Liver (tissue), 10 donors: ENCODE measurements at places on chromosomes 7 and 10. TPM values are rescaled to one million over a fixed set of nuclear protein-coding genes. Genes with fewer than 3 reads are reported as not detected.

GRCh38 chr7:106332201-106332600, 47.4 kb upstream of the NAMPT start:
- DNase-seq: no peak

GRCh38 chr7:133053321-133053891, 28.5 kb downstream of the CHCHD3 start:
- DNase-seq: no peak

- no peak for DNase-seq
These were observed at the start of gene LLCFC1 for GRCh38 chr7:142939226-142939910. TSS of gene LLCFC1 (plus strand) at chr7:142939484. CDS start at chr7:142939622, 138 bp downstream.

Gene HHEX
- 33.5 TPM for polyA plus RNA-seq

DNA sequence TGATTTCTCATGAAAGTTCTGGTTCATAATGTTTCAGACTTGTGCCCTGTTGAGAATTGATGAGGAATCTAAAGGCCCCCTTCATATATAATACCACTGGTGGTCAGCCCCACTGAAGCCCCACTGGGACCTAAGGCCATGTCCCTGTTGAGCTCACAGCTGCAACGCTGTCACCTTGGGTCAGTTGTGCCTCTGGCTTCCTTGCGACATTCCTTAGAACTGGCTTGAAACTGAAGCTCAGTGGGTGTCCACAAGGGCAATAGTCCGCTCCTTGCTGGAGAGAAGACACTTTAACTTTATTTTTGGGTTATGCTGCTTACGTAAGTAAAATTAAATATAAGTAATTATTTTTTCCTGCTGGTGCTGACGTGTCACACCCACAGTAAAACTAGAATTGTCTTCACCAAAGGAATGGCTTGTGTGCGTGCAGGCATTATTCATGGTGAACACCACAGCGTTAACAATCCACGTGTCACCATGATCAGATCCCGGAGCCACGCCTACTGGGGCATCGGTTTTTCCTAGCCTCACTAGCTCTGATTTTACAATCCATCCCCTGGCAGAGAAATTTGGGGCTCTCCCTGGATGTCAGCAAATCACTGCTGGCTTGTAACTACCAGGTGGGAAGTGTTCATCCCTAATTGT, 66.5 kb downstream of the BICC1 start:
- no peak for DNase-seq

- DNase-seq: no peak
These were observed 29.5 kb downstream of the PAX2 start for GRCh38 chr10:100774876-100775275.

DNA sequence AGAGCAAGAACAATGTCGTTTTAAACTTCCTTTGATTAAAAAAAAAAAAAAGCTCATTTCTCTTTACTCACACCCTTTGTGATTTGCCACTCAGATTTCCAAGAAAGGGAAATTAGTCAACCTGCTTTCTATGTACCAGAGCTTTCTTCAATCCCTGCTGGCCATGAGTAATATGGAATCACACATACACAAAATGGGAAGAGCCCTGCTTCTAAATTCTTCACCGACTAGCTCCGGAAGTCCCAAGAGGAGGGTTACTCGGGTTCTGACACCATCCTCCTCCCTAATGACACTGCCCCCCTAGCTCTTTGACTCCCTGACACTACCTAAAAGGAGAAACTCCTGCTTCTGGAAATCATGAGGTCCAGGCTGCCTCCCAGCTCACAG, 81.8 kb upstream of the SFMBT2 start:
- no peak for DNase-seq

GRCh38 chr10:34655286-34656170, 159.6 kb downstream of the PARD3 start:
- DNase-seq: peak; percentile 45

Gene NACAD
- 0.14 TPM for polyA plus RNA-seq

Gene SLC26A4
- not detected for polyA plus RNA-seq

GRCh38 chr7:155300641-155301452, 3.2 kb downstream of the INSIG1 start:
- no peak for DNase-seq

Gene NEBL
- 0.32 TPM for polyA plus RNA-seq

- no peak for DNase-seq
These were observed 10.8 kb downstream of the SEMA3A start for GRCh38 chr7:84183741-84184140.

Gene CTAGE15
- 0.14 TPM for polyA plus RNA-seq

GRCh38 chr7:135147341-135147898, 452 bp upstream of the TMEM140 start:
- peak; percentile 34 for DNase-seq

GRCh38 chr7:81447351-81447952, 322.4 kb downstream of the HGF start:
- no peak for DNase-seq

- DNase-seq: no peak
These were observed 282.0 kb upstream of the ADARB2 start for GRCh38 chr10:2019281-2019680.

Gene PDSS1
- polyA plus RNA-seq: 7.6 TPM

- no peak for DNase-seq
These were observed 7.4 kb downstream of the YWHAG start for GRCh38 chr7:76351372-76351771.

- no peak for DNase-seq
These were observed 106.9 kb downstream of the COL28A1 start for GRCh38 chr7:7428806-7429205.

Gene MBL2
- polyA plus RNA-seq: 80.8 TPM

Gene HMX2
- polyA plus RNA-seq: not detected

Gene PVRIG
- 0.81 TPM for polyA plus RNA-seq

GRCh38 chr10:11213137-11213536, 195.5 kb downstream of the CELF2 start:
- no peak for DNase-seq

DNA sequence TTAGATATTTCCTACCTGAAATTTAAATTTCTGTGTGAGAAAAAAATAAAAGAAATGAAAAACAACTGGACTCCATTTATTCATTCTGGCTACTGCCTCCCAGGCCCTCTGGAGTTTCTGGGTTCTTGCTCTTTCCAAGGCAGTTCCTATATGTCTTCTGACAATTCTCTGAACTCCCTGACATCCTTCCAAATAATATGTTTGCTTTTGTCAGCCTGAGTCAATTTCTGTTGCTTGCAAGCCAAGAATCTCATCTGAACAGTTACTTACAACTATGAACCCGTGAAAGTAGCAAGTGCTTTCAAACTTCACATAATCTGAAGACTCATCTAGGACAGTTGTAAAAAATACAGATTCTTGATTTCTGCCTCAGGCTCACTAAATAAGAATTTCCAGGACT, 216.7 kb upstream of the NPVF start:
- DNase-seq: no peak

DNA sequence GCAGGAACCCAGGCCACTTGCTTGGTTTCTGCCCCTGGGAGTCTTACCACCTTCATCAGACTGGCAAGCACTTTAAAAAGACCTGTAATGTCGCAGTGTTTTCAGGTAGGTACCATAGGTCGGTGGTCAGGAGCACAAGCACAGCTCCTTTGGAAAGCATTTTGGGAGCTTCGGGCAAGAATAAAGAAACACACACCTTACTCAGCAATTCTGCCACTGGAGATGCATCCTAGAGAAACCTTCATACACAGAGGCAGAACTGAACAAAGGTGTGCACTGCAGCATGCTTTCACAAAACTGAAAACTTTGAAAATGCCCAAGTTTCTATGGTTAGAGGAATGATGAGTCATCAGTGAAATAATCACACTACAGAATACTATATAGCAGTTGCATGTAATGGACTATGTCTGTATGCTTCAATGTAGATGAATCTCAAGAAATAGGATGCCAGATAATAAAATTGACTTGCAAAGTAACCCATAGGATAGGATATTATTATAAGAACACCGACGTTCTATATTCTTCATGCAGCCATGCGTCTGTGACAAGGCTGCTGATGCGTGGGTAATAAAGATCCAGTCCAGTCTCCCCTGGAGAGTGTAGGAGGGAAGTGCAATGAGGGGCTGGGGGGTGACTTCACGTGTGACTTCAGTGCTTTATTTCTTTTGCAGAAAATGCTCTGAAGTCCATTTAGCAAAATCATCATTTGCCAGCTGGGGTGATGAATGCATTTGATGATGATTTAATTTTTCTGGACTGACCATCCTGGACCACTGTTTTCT, 309.5 kb downstream of the WDR37 start:
- DNase-seq: peak; percentile 6

Gene SLC26A5
- 0.23 TPM for polyA plus RNA-seq

Gene CTTNBP2
- 1.2 TPM for polyA plus RNA-seq

DNA sequence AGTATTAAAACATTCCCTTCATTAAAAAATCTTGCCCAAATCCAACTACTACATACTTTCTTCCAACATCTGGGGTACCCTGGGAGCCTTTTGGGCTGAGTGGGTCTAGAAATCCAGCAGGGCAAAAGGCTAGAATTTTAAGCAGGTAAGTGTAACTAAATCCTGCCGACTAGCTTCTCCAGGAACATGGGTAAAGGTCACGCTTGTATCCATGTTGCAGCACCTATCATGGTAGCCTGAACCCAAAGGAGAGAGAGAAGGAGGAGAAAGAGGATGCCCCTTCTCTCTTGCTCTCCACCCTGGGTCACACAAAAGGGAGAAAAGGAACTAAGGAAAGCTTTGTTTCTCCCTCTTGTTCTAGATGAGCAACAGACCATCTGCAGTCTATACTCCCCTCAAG, 53.3 kb downstream of the ZNF680 start:
- DNase-seq: no peak

DNA sequence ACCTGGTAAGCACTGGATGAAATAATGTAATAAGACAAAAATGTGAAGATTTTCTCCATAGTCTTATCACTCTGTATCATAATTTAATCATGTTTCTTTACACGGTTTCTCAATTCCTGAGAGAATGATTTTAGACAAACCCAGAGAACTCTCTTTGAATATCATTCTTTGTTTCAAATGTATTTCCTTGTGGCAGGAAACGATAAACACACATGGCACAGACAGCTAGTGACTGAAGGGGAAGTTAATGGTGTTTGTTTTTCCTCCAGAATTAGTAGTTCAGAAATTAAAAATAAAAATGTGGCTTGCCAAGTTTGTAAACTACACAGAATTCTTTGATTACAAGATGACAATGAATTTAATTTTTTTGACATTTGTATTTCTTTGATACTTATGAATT, 163.7 kb upstream of the PRPS1L1 start:
- no peak for DNase-seq

- no peak for DNase-seq
These were observed 97.1 kb downstream of the TFEC start for GRCh38 chr7:115933471-115933870.

- no peak for DNase-seq
These were observed 38.6 kb downstream of the HACD1 start for GRCh38 chr10:17578603-17579002.

- DNase-seq: no peak
These were observed 317.1 kb upstream of the SEMA3C start for GRCh38 chr7:81235997-81236396.

Gene AKR1C8
- polyA plus RNA-seq: 2.5 TPM

Gene SEM1
- 49.1 TPM for polyA plus RNA-seq

Gene STEAP1B
- polyA plus RNA-seq: not detected

GRCh38 chr7:17095931-17096330, 202.5 kb upstream of the AHR start:
- no peak for DNase-seq

Gene TMEM178B
- 0.02 TPM for polyA plus RNA-seq

Gene PIK3CG
- 0.38 TPM for polyA plus RNA-seq

Gene HABP2
- 109 TPM for polyA plus RNA-seq
